Tongue (tissue), 3 donors: ENCODE measurements at places on chromosomes 5 and 9.

DNA sequence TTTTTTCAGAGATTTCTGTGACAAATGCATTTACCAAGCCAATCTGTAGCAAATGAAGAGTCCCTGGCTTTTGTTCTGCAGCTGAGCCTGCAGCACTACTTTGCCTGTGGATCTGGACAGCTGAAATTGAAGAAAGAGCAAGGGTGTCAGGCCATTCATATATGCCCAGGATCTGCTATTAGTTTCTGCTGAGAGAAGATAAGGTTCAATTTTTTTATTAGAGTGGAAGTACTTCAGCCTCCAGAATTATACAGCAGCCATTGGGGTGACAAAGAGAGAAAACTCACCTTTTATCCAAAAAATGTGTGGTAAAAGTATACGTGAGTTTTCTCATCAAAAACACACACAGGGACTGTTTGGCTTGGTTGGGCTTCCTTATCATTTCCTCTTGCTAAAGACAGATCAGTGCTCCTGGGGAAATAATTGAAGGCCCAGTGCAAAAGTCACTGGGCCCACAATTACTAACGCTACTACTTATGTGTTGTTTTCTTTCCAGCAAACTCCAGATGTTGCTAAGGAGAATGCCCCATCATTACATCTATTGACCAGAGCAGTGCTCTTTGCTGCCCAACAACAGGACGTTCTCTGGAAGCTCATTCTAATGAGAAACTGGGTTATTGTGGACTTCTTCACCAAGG is 138.6 kb downstream of the CEMIP2 start:
- no peak for DNase-seq

GRCh38 chr9:18074041-18074440 is 399.9 kb upstream of the ADAMTSL1 start:
- DNase-seq, result no peak

GRCh38 chr5:82639393-82640144 is 361.4 kb upstream of the RPS23 start:
- peak; percentile 46 for DNase-seq

- DNase-seq, result no peak
These were observed 16.9 kb downstream of the PHF19 start for GRCh38 chr9:120860083-120860482.

- no peak for DNase-seq
These were observed 13.7 kb downstream of the NSG2 start for GRCh38 chr5:174059247-174059646.

DNA sequence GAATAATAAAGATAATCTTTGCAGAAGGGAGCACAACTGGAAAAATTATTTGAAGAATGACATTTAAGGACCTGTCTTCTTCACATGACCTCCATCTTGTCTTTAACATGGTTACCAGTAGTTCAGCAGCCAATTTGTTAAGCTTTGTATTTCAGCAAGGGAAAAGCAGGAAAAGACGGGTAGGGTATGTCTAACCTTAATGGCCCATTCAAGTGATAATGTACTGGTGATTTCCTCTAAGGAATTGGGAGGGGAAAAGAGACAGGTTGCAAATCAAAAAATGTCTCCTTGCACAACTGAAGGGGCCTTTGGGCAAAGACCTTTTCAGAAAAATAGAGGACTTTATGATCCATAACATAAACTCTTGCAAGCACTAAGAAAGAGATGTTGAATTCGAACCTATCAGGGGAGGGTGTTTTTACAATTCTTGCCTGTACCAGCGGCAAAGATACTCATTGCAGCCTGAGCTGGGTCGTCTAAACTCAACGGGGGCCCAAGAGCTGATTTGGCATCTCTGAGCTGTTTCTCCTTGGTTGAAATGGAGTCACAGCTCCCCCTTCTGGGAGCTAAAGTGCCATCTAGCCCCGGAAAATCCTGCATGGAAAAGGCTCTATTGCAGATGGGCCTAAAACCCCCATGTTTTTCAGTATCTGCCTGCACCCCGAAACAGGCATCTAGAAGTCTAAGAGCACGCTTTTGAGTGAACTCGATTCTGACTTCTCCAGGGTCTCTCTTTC is 3.8 kb downstream of the BRINP1 start:
- peak; percentile 61 for DNase-seq

DNA sequence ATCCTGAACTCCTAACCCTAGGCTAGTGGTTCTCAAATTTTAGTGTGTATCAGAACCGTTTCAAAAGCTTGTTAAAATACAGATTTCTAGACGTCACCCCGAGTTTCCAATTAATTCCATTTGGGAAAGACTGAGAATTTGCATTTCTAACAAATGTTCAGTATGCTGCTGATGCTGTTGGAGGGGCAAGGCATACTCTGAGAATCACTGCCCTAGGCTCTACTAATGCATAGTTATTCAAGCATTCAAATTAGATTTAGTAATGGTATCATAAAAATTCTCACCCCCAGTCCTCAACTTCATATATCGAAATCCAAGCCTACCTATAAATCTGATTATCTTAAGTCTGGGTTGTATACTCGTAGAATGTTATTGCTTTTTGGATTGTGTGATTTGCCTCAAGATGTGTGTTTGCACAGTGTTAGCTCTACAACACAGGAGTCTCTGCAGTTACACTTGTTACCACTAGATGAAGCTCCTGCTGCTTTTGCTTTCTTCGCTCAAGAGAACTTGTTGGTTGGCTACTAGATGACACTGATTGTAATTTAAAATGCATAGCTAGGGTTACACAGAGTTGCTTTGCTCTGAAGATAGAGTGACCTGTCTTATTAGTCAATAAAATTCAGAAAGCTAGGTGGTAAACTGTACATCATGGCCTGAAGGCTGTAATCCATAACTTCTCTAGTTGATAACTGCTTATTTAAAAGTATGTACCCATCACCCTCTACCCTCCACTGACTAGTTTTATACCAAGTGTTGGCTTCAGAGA is 7.5 kb upstream of the ERAP2 start:
- peak; percentile 68 for DNase-seq
